ENCODE measurements at places on chromosomes 7 and 10.

DNA sequence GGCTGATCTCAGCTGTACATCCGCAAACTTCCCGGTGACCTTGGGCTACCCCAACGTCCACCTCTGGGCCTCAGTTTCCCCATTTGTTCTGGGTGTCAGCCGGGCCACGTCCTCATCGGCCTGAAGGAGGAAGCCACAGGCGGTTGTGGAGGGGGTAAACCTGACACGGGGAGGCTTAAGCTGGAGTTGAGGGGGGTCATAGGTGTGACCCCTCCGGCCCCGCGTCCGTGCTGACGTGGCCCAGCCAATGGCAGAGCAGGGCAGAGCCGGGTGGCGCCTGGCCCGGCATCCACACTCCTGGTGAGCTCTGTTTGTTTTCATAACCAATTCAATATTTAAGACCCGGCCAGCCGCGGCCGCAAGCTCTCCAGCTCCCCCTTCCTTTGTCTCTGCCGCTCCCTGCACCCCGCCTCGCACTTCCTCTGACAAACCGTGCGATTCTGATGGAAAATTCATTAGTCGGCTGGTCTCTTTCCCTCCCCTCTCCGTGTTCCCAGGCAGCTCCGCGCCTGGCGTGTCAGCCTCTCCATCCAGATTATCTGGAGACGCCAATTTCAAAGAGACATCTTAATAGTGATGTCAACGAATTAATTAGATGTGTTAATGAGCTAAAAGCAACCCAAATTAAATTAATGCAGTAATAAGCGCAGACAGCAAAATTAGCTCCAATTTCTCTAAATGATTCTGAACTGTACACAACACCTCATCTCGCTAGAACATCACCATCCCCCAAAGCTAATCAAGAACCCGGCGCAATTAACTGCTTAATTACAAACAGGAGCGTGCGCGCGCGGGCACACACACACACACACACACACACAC, 55.4 kb downstream of the MICALL2 start:
- DNase-seq = peak; percentile 73

DNA sequence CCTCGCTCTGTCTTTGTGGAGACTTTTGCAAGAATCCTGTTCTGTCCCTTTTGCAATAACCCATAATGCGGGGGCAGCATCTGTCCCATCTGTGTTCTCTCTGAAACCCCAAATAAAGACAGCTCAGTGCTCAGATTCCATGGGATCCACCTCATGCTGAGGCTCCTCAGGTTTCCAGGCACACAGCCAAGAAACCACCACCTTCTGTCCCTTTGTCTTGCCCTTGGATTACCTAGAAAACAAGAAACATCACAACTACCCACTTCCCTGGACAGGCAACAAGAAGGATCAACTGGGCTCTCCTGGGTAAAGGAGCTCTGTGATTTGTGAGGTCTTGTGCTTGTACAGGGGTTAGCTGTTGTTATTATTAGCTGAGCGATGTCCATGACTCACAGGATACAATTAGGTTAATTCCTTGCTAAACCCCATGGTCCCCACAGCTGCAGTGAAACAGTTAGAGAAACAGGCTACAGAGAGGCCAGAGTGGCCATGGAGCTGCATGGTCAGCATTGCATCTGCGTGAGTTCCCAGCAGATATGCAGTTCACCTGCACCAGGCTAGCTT, 50.2 kb downstream of the CXCL12 start:
- DNase-seq = no peak

GRCh38 chr10:67541411-67541810, 154.6 kb downstream of the CTNNA3 start:
- no peak for DNase-seq

GRCh38 chr10:30028738-30029030, 30.7 kb downstream of the JCAD start:
- DNase-seq = no peak

DNA sequence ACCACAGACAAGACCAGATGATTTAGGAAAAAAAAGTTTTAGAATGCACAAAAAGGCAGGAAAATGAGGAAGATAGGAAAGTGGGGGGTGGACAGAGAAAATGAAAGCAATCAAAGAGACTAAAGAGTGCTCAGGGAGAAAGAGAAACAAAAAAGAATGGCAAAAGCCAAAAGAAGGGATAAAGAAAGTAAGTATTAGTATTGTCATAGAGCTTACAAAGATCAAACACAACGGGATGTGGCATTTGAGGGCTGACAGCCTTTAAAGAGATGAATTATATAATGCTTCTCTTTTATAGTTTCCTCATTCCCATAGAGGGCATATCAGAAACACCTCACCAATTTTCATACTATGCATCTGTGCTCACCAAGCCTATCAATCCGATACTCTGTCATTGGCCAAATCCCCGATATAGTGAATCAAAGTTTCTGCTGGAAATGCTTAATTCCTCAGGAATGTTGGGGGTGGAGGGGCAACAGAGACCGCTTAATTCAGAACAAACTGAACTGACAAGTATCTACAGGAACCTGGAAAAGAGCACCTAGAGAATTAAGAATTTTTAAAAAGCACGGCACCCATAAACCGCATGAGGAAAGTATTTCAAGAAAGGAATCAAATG, 2.7 kb downstream of the COG5 start:
- DNase-seq = no peak

- DNase-seq = no peak
Observed at GRCh38 chr10:111856631-111857030, 326.9 kb downstream of the GPAM start.

DNA sequence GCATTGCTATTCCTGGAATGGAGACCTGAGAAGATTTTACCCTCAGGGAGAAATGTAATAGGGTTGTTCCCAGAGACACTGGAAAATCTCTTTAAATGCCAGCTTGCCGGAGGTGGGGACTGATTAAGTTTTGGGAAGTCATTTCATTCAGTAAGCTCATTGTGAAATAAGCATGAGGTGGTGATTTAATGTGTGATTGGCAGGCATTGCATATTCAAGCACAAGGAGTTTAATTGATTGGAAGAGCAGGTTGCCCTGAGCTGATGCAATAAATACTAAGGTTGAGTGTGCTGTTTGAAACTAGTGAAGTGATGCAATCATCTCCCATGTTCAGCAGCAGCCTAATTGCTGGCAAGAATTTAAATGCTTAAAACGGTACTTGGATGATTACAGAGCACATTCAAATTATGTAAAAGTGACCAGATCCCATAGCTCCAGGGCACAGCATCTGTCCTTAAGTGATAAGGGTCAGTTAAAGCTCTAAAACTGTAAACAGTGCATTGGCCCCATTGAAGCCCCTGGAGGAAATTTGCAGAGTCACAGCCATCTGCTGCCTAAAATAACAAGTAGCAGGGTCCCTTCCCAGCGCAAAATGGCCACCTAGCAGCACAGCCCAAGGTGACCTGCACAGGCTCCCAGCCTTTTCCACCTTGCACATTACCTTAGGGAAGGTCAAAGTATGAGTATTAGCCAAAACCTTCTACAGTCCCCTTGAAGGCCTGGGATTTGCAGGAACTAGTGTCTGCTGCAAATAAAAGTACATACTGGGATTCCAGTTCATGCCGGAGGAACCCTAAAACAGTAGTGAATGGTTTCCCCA, 92.1 kb downstream of the CCDC71L start:
- DNase-seq = no peak
